Lower leg skin (tissue), 4 donors: ENCODE measurements at places on chromosomes 12 and 14. TPM values are rescaled to one million over a fixed set of nuclear protein-coding genes. Genes with fewer than 3 reads are reported as not detected.

Gene RASAL1
- 39.3 TPM for total RNA-seq

Gene DEGS2
- 136 TPM for total RNA-seq

DNA sequence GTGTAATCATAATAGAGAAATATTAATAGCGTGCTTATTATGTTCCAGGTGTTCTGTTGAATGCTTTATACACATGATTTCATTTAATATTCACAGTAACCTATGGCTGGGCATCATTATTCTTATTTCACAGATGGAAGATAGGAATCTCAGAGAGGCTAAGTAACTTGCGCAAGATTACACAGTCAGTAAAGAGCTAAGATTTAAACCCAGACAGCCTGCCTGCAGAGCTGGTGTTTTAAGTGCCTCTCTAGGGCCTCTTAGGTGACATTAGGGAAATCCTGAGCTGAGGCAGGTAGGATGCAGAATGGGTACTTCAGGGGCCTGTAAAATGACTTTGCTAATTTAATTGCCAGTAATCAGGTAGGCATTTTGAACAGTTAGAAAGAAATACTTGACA, 18.5 kb upstream of the BHLHE41 start:
- DNase-seq, result no peak

- DNase-seq, result no peak
Observed at GRCh38 chr12:53722450-53723041, 4.7 kb downstream of the CALCOCO1 start.

DNA sequence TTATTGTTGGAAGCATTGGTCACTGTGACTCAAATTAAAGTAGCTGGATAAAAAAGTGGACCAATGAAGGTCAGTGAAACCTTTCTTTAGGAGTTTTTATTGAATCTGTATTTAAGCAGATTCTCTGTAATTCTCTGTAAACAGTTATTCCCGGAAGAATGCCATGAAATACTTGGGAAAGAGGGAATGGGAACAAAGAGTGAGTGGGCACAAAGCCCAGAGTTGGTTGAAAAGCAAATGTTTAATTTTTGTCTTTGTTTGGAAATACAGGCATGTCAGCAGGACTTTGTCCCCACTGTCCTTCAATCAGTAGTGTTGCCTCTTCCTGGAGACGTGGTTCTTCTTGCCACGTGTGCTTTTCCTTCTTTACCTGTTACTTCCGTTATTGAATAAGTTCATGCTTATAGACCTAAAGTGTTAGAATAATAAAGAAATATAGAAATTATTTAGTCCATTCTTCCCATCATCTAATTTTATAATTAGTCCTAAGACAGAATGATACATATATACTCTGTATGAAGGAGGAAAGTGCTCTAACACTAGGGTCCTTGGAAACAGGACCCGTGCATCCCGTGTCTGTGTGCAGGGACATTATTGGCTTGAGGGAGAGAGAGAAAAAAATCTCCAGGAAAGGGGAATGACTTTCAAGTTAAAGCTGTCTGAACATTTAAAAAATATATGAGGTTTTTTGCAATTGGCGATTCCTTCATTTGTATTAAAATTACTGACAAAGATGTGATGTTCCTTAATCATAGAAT, 2.0 kb upstream of the ANG start:
- no peak for DNase-seq

Gene COX6A1
- 638 TPM for total RNA-seq

Gene MDP1
- total RNA-seq, result 11.0 TPM

GRCh38 chr12:51784688-51785087, 63.8 kb downstream of the FIGNL2 start:
- no peak for DNase-seq

DNA sequence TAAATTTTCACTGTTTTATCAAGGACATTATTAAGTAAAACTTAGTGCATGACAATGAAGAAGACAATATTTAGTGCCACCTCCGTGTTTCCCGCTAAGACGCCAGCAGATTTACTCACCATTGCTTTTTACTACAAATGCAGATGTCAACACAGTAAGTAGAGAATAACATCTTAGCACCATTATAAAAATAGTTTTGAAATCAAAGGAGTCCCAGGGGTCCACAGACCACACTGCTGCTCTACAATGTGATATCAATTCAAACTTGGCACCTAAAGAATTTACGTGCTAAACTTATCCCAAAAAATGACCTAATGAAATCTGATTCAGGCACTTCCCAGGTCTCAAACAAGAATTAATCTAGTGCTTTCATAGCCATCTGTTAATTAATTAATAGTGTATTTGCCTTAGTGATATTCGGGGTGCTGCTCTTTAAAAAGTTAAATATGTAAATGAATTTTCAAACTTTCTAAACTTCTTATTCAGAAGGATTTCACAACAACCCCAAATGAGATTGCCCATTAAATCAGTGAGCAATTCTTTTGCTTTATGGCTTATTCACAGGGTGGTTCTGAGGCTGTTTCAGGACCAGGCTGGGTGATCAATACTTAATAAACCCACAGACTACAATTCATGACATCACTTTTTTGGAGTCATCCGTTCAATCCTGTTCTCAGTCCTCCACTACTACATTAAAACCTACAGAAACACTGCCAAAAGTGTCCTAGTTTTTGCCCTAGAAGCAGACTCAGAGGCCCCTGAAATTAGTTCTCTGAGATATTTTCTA, 161.3 kb upstream of the LMNTD1 start:
- no peak for DNase-seq

DNA sequence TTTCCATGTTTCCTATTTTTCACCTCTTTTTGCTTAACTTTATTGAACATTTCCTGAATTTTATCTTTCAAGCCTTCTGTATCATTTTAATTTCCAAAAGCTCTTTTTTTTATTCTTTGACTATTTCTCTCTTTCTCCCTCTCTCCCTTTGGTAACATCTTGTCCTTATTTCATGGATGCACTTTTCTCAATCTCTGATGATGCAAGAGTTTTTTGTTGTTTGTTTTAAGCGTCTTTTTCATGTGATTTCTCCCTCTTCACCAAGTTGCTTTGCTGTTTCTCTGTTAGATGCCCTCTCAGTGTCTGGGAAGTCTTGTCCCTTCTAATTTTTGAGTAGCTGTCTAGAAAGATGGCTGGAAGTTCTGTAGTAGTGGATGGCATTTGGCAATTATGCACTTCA, 62.6 kb downstream of the ANO6 start:
- no peak for DNase-seq

Gene MYF6
- total RNA-seq, result not detected

Gene PCBP2
- 401 TPM for total RNA-seq

DNA sequence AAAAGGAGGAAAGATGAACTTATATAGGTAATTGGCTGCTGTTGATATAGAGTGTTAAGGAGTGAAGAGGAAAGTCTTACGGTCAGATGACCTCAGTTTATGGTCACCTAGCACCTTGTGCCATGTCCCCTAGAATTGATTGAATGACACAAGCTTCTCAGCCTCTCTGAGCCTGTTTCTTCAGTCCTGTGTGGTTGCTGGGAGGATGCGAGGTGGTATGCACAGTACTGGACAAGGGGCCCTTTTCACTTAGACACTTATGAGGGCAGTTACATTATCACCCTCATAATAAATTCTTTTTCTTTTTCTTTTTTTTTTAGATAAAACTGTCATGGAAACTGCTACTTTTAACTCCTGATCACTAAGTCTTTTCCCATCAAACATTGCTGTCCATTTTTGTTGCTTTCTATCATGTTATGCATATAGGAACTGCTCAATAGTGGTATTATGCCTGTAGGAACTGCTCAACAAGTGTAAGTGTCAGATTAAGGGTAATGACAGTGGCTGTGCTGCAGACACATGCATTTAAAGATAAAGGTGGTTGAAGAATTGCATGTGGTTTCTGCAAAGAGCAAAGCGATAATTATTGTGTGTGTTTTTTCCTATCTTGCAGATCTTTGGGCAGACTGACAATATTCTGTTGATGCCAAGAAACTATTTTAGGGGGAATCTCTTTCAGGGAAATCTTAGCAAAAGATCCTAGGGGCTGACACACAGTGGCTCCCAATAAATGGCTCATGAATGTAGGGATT, 11.6 kb downstream of the ANO6 start:
- DNase-seq, result no peak

Gene A2M
- 37.5 TPM for total RNA-seq

Gene ST8SIA1
- 8.5 TPM for total RNA-seq

DNA sequence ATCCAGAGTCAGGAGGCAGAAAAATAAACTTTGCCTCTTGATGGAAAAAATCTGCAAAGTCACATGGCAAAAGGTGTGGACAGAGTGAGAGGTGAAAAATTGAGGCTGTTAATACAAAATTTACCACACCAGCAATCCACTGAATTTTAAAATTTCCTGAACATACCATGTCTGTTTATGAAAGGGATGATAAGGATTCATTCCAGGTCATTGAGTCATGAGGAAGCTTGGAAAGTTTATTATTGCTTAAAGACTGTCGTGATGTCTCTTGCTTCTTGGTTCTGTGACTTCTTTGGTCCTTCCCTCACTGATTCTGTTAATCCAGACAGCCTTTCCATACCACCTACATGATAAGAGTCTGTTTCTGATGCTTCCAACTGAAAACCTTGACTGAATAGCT, 73.2 kb downstream of the TTC6 start:
- no peak for DNase-seq

- DNase-seq, result no peak
Observed at GRCh38 chr14:90613453-90613852, 202.8 kb downstream of the TTC7B start.

GRCh38 chr14:24387009-24387345, 11.8 kb upstream of the NYNRIN start:
- DNase-seq, result no peak

Gene LLPH
- total RNA-seq, result 6.0 TPM

GRCh38 chr12:111033281-111034082, 113.1 kb upstream of the MYL2 start:
- DNase-seq, result no peak

Gene CGRRF1
- total RNA-seq, result 5.7 TPM

- DNase-seq, result no peak
Observed at GRCh38 chr14:102018251-102018650, 53.9 kb downstream of the DYNC1H1 start.

GRCh38 chr12:13631873-13632272, 349.5 kb downstream of the GRIN2B start:
- no peak for DNase-seq
